ENCODE measurements at places on chromosomes 2 and 18.

GRCh38 chr2:39266916-39267434 is 23.2 kb upstream of the CDKL4 start:
- DNase-seq, result no peak

DNA sequence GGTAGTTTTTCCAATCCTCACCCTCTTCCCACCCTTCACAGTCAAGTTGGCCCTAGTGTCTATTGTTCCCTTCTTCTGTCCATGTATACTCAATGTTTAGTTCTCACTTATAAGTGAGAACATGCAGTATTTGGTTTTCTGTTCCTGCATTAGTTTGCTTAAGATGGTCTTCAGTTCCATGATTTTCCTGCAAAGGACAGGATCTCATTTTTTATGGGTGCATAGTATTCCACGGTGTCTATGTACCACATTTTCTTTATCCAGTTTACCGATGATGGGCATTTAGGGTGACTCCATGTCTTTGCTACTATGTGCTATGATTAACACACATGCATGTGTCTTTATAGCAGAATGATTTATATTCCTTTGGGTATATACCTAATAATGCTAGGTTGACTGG is 104.4 kb downstream of the STRN start:
- DNase-seq, result no peak

DNA sequence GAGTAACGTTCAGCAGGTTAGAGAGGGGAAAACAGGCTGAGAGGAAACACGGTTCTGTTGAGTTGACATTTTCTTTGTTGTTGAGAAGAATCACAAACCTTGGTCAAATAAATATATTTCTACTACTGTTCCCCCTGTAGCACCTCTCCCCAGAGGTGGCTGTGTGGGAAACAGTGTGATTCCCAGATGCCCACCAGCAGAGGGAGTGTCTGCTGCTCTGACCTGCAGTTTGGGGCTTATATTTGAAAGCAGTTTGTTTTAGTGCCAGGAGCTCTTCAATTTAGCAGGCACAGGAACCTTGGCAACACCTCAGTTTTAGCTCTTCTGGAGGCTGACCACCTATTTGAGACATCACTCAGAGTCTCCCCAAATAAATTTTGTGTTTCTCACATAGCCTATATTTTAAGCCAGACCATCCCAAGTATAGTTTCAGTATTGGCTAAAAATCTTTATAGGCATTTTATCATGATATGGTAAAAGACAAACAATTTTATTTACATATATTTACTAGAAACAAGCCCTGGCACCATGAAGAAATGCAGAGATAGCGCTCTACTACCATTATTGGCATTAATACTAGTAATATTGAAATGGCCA is 75.7 kb downstream of the PIK3C3 start:
- DNase-seq, result no peak

GRCh38 chr2:179349670-179350303 is 85.2 kb upstream of the SESTD1 start:
- no peak for DNase-seq

DNA sequence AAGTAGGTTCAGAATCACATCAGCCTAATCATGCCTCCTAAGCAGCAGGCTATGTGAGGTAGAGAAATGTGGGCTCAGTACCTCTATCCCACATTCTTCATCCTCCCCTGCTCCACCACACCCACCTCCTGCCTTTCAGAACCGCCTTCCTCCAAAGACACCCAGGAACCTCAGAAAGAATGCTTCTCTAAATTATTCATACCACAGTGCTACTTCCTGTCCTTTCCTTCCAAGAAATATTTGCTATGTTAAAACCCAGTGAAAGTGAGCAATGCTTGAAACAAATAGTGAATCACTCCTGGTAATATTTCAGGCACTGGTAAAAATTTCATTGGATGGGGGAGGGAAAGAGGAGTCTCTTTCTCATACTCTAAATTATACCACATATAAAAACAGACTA is 24.0 kb upstream of the CREB1 start:
- no peak for DNase-seq

- no peak for DNase-seq
These were observed 128.6 kb upstream of the WDR75 start for GRCh38 chr2:189312643-189313042.

DNA sequence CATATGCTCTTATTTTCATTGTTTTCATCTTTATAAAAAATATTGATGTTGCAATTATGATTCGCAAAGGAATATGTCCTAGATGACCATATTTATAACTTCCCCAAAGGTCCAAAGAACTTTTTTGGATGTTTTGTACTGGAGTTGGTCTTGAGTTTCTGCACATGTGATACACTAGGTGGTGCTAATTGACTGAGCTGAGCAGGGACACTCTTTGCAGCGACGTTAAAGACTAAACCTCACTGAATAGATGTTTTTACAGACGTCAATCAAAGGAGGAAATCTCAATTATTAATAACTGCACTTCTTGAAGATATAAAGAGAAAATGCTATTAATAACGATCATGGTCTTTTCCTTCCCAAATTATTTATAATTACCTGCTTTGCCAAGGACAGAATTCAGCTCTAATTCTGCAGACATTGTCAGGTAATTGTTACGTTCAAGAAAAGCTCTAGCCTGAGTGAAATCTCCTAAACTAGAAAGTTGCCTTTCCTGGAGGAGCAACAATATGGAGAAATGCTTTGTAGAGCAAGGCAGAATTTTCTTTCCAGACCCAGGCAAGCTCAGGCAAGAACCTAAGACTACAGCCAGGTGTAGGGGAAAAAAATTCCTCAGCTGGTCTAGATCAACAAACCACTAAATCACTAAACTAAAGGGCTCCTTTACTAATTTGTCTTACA is 119.3 kb upstream of the RBBP8 start:
- DNase-seq, result no peak

GRCh38 chr2:64234785-64235184 is 90.6 kb upstream of the PELI1 start:
- no peak for DNase-seq

GRCh38 chr18:54957996-54958395 is 1.3 kb downstream of the CCDC68 start:
- DNase-seq, result no peak

- DNase-seq, result no peak
These were observed 14.7 kb upstream of the CIDEA start for GRCh38 chr18:12239431-12239830.

GRCh38 chr18:46278481-46279465 is 174.6 kb downstream of the HAUS1 start:
- no peak for DNase-seq

GRCh38 chr2:173051463-173052215 is 24.0 kb upstream of the MAP3K20 start:
- no peak for DNase-seq

DNA sequence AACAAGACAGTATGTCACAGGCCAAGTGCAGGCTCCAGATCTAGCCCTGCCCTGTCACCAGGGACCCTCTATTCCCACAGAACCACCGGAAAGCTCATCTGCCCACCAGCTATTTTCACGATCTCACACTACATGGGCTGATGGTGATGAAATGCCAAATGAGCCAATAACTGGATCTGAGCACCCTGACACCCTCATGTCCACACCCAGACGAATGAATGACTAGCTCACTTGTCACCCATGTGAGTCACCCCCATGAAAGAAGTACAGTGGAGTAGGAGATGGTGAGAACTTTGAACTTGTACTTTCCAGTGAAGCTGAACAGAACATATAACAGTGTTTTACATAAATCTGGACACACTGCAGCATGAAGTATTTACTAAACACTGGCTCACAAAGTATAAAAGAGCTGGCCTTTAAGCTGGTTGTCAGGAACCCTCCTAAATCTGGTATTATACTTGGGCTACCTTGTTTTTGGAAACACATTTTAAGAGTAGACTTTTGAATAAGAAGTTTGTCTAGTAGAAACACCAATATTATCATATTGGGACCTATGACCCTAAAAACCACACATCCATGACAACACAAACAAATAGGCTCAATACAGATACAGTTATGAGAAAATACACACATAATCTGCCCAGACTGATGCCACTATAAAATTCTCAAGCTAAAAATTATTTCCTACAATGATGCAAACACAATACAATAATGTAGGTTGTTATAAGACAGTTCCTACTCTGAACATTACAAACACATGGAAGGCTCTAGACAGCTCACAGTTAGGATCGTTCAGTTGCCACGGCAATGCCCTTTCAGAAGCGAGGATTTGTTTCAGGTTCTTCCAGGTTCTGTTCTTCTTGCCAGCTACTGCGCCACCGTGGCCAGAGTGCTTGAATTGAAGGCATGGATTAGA is 19.0 kb downstream of the INO80C start:
- no peak for DNase-seq

- no peak for DNase-seq
These were observed 26.0 kb downstream of the SOS1 start for GRCh38 chr2:39094717-39095363.

DNA sequence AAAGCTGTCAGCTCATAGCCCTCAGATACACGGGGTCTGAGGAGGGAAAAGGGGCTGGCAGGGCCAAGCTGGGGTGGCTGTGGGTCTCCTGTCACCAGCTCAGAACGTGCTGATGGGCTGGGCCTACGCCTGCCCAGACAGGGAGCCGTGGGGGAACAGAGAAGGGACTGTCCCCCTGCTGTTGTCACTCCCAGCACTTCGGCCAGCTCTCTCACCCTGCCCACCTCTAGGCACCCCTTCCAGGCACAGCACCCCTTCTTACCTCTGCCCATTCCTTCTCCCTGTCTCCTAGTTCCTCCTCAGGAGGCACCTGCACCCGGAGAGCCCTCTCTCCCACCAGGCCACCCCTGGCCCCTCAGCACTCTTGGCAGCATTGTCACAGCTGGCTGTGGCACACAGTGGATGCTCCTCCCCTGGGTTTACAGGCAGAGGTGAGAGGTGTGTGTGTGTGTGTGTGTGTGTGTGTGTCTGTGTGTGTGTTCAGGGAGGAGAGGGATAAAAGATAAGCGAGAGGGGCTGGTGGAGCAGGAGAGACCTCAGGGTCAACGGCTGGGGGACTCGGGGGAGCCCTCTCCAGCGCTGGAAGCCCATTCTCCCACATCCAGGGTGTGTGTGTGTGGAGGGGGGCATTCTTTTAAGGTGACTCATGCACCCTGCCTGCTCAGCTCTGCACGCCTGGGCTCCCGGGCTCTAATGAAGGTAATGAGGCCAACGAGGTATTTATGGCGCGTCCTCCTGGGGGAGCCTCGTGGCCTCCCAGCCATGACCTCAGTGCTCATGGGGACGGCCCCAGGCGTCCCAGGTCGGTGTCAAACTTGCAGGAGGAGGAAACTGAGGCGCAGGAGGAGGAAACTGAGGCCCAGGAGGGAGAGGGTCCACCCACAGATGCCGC is 66.1 kb upstream of the SMAD7 start:
- DNase-seq, result no peak

DNA sequence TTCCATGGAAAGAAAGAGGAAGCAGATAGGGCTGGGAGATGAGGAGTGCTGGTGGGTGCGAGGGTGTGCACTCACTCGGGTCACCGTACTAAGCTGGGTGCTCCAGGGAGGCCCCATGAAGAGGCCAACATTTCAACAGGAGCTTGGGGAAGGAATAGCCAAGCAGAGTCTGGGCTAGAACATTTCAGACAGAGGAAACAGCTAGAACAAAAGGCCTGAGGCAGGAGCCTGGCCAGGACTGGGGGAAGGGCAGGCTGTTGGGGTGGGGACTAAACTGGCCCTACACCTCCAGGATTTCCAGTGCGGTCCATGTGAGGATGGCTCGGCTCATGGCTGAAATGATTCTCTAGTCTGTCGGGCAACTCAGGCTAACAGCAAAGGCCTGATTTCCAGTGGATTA is 90.8 kb downstream of the ZFP36L2 start:
- DNase-seq, result no peak

- DNase-seq, result no peak
These were observed 239.5 kb downstream of the WDR7 start for GRCh38 chr18:56890632-56891031.

DNA sequence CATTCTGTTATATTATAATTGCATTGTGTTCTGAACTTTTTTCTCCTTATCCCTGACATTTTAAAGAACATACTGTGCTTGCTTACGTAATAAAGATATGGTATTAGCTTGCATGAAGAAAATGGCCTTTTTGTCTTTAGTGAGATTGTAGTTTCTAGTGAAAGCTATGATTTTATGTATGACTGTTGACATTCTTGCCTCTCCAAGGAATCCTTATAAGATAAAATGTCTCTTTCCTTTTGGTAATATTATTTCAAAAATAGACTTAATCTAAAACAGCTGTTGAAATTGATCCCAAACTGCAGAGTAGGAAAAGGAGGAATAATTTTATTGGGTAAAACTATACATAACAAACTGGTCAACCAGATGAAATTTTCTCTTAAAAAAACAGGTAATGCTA is 40.8 kb upstream of the CCDC102B start:
- DNase-seq, result no peak

- DNase-seq, result no peak
These were observed 48.4 kb upstream of the ANKRD44 start for GRCh38 chr2:197358931-197359330.

DNA sequence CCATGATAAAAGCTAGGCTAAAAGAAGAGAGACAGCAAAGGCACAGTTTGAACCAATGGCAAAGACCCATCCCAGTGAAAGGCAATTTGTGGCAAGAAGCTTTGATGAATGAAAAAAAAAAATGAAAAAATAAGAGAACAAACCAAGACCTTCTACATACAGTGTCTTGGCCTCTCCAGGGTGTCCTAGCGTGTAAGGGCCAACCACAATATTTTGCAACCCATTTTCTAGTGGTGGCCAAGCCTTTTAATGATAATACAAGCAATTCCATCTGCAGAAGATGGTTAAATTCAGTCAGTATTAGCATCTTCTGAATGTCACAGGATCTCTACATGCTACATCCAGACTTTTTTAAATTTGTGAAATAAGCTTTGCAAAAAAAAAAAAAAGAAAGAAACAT is 270.4 kb downstream of the LRATD1 start:
- DNase-seq, result no peak
